ENCODE measurements at places on chromosomes 3 and 15.

DNA sequence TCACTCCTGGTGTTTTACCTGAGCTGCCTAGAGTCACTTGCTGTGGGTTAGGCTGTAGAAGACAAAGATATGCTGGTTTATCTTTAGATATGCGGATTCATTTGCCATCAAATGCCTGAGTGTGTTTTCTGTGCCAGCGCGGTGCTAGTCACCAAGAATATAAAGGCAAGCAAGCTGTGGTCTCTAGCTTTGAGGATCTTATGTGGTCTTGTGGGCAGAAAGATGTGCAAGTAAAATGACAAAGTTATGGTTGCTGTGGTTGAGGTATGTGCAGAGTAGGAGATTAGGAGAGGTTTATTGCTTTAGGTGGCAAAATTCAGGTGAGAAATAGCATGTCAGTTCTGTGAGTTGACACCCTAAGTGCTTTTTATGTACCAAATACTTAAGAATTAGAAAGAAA, 94.2 kb downstream of the CGNL1 start:
- no peak for DNase-seq

GRCh38 chr3:145368748-145369147, 792.2 kb downstream of the PLOD2 start:
- DNase-seq, result no peak

- DNase-seq, result no peak
These were observed 303.2 kb downstream of the ZIC1 start for GRCh38 chr3:147712357-147712756.

- no peak for DNase-seq
These were observed 41.9 kb upstream of the UBP1 start for GRCh38 chr3:33482111-33482521.

DNA sequence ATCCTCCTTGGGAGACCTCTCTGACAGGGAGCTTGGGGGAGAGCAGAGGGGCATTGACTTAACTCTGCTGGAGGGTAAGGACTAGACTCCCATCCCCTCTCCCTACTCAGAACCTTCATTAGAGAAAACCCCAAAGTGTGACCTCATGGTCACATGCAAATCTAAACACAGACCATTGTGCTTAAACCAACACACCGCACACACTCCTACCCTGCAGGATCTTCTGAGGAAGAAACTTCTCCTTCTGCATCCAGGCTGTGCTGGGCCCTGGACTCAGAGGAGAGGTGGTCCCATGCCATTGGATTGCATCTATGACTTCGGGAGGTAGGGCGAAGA, 805 bp upstream of the PARP16 start:
- DNase-seq, result no peak

DNA sequence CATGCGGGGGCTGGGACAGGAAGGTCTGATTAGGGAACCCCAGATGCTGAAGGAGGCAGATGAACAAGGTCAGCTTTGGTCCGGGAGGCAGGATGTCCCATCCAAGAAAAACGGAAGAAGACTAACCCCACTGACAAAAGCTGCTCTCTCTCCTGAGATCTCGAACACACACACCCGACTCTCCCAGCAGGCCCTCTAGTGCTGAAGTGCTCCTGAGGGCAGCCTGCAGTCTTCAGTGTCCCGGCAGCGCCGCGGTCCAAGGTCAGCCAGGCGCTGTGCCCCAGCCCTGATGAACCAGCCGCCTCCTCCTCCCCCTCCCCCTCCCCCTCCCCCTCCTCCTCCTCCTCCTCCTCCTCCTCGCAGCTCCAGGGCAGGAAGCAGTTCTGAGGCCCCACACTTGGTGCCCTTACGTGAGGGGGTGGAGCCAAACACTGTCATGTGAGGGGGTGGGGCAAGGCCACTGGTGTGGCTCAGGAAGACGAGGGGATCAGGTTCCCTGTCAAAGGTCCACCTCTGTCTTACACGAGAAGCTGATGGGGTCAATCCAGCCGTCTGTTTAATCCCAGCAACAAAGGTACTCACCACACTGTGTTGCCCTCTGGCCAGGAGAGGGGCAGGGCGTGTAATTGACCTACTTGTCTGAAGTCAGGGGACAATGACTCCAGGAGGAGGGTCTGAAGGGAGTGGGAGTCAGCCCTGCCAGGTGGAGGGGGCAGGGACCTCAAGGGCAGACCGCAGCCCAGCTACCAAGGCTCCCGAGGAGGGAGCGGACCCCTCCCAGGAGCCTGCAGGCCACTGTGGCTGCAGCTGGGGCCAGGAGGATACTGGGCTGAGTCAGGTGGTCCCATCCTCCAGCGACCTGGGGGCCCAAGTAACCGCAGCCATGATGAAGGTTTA, 34.3 kb downstream of the PRR23E start:
- DNase-seq, result no peak

- no peak for DNase-seq
These were observed 566.4 kb upstream of the SGO1 start for GRCh38 chr3:20752416-20752815.

GRCh38 chr3:174620138-174620537, 239.0 kb upstream of the NAALADL2 start:
- no peak for DNase-seq

GRCh38 chr3:177800561-177800960, 603.3 kb upstream of the TBL1XR1 start:
- no peak for DNase-seq

GRCh38 chr3:152021951-152022461, 148.6 kb downstream of the SUCNR1 start:
- no peak for DNase-seq

GRCh38 chr15:76034111-76034510, 21.9 kb upstream of the NRG4 start:
- no peak for DNase-seq

DNA sequence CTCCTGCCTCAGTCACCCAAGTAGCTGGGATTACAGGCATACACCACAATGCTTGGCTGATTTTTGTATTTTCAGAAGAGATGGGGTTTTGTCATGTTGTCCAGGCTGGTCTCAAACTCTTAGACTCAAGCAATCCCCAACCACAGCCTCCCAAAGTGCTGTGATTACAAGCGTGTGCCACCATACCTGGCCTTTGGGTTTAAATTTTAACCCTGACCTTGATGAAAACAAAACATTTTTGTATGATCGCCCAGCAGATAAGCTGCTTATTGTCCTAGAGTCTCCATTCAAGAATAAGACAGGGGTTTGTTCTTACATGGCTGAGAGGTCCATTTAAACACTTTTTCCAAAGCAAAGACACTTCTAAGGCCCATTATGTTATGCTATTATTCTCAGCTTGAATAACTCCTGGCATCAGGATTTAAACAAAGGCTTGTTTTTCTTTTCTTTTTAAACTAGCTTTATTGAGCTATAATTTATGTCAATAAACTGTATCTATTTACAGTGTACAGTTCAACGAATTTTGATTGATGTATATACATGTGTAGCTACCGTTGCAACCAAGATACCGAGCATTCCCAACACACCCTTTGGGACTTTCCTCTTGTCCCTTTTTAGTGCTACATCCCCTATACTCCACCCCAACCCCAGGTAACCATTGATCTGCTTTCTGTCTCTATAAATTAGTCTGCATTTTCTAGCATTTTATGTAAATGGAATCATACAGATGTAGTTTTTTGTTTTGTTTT, 1.4 kb upstream of the MUC13 start:
- no peak for DNase-seq

- DNase-seq, result no peak
These were observed 313.6 kb upstream of the TLE3 start for GRCh38 chr15:70411143-70411863.

GRCh38 chr15:58346361-58346760, 85.4 kb upstream of the LIPC start:
- DNase-seq, result no peak

GRCh38 chr15:89774492-89774891, 1.6 kb upstream of the MESP2 start:
- DNase-seq, result no peak

DNA sequence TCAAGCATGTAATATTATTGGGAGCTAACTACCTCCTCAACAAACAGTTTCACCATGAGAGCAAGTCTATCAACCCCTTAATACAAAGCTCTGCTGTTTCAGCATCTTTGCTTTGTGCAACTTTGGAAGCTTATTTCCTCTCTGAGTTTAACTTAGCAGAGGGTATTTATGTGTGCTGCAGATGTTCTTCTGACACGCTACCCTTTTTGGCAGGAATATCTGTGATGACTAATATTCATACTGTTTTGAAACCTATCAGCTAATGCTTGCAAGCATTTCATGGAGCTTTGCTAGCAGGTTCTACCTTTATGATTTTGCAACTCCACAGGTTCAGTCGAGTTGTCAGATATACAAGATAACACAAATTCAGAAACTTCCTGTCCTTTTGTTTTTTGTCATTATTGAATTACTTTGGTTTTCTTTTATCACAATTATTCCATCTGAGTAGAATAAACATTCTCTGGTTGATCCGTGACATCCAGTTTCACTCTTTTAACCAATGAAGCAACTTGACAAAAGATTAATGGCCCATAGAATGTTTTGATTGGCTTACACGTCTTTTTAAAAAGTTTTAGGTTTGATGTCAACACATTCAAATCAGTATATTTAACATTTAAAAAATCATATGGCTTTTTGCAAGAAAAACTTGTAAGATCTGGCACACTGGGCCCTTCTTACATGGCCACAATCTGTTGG, 1.7 kb upstream of the SLC9A9 start:
- no peak for DNase-seq

DNA sequence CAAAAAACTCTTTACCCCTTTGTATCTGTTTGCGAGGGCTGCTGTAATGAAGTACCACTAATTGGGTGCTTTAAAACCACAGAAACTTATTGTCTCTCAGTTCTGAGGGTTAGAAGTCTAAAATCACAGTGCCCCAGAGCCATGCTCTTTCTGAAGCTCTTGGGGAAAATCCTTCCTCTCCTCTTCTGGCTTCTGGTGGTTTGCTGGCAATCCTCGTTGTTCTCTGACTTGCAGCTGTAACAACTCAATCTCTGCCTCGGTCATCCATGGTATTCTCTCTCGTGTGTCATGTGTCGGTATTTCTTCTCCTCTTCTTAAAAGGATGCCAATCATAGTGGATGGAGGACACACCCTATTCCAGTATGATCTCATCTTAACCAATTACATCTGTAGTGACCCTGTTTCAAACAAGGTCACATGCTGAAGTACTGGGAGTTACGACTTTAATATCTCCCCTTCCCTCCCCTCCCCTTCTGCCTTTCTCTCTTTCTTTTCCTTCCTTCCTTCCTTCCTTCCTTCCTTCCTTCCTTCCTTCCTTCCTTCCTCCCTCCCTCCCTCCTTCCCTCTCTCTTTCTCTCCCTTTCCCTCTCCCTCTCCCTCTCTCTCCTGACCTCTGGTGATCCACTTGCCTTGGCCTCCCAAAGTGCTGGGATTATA, 6.5 kb upstream of the ARL8B start:
- no peak for DNase-seq

DNA sequence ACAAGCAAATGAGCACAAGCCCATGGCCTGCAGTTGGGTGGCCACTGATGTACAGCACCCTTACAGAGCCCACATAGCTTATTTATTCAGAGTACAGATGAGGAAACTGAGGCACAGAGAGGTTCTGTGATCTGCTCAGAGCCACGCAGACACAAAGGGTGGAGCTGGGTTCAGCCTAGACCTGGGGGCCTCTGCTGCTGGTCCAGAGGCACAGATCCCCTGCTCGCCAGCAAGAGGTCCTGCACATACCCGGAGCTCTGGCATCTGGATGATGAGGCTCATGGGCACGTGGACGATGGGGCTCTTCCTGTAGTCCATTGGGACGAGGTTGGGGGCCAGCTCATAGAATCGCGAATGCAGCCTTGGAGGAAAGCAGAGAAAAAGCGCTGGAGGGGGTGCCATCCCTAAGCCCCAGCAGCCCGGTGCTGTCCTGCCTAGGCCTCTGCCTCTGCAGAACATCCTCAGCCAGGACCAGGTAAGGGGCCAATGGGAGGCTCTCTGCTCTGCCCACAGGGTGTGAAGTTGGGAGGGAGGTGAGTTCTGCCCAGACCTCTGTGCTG, 18.6 kb downstream of the SH2D7 start:
- no peak for DNase-seq

- DNase-seq, result no peak
These were observed 39.6 kb upstream of the FAM98B start for GRCh38 chr15:38414357-38414756.

- DNase-seq, result no peak
These were observed at the start of gene MYZAP for GRCh38 chr15:57591822-57592367. Gene MYZAP, plus strand, starts transcription at chr15:57591904. Its CDS starts 131 bp downstream, at chr15:57592035.

DNA sequence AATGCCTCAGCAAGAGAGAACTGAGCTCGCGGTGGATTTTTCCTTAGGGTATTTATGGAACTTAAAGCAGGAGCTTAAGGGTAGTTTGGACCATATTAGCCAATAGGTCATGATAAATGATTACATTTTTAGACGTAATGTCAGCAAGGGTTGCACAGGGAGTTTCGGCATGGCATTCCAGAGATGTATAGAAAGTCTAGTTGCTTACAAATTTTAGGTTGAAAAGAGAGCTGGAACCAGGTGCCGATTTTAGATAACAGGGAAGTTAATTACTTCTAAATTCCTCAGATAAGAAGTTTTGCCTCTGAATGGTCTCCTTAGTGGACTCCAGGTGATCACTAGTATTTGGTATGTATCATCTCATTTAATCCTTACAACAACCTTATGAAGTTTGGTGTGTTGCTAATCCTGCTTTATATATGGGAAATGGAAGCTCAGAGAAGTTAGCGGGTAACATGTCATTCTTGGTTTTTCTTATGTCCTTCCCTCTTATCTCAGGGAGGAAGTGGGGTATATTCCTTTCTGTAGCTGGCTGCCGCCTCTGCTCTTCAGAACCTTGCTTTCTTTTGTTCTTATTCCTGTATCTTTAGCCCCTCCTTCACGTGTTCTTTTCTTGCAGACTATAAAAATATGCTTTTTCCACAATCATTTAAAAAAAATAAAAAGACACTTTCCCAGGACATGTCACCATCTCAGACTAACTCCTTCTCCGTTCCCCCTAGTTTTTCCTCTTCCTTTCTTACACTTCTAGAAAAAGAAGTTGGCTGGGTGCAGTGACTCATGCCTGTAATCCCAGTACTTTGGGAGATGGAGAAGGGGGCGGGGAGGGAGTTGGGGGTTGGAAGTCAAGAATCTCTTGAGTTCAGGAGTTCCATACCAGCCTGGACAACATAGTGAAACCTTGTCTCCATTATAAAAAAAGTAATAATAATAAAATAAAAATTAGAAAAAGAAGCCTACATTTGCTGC, 25.7 kb downstream of the IQGAP1 start:
- no peak for DNase-seq

DNA sequence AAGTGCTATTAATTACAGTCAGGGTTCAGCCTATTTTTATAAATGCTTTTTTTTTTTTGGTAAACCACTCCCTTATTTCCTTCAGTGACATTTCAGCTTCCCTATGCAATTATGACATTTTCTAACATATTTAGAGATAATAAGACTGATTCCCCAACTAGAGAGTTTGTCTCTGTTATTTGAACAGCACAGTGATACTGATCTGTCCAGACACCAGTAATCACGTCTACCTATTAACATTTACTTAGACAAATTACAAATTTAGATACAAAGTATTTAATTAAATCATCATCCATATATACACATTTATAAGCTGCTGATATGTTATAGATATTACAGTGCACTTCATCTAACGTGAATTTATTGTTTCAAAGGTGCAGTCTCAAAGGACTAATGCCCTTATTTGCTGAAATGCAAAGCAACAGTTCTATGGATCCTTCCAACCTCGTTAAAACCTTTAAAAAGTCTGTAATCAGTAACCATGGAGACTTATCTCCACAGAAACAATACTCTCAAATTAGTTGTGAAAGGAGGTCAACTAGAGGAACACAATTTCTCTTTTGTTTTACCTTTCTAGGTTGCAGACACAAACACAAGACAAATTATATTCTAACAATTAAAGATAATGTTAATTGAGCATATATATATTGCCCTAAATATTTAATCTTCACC, 1531.1 kb downstream of the SI start:
- DNase-seq, result no peak
